EL (cell line): ENCODE measurements at places on chromosomes 6 and 20.

DNA sequence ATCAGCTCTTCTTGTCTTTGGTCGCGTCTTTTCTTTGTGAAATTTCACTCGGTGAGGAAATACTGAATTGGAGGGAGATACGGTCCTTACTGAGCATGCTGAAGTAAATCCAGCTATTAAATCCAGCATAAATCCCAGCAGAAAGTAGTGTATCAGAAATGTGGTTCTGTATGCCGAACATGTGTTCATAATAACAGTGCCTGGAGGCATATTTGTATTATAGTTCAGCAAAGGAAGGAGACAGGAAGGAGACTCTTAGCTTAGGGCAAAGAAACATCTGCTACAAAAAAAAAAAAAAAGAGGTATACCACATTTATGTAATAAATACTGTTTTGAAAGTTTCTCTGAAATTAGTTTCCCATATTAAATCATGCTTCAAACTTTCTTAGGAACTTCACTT, 211.8 kb downstream of the PLCB4 start:
- peak; percentile 60 for DNase-seq

GRCh38 chr20:57656821-57657534, 36.8 kb upstream of the ZBP1 start:
- DNase-seq: no peak

- DNase-seq: no peak
Observed at GRCh38 chr6:141526985-141527384, 605.7 kb upstream of the GJE1 start.

- no peak for DNase-seq
Observed at GRCh38 chr6:135030056-135030473, 24.6 kb downstream of the HBS1L start.

DNA sequence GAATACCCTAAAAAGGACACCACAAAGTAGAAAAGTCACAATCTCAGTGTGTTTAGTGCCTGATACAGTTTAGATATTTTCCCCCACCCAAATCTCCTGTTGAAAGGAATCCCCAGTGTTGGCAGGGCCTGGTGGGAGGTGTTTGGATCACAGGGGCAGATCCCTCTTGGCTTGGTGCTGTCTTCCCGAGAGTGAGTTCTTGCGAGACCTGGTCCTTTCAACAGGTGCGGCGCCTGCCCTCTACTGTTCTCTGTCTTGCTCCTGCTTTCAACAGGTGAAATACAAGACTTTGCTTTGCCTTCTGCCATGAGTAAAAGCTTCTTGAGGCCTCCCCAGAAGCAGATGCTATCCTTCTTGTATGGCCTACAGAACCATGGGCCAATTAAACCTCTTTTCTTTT, 534.3 kb upstream of the NRSN1 start:
- DNase-seq: no peak

DNA sequence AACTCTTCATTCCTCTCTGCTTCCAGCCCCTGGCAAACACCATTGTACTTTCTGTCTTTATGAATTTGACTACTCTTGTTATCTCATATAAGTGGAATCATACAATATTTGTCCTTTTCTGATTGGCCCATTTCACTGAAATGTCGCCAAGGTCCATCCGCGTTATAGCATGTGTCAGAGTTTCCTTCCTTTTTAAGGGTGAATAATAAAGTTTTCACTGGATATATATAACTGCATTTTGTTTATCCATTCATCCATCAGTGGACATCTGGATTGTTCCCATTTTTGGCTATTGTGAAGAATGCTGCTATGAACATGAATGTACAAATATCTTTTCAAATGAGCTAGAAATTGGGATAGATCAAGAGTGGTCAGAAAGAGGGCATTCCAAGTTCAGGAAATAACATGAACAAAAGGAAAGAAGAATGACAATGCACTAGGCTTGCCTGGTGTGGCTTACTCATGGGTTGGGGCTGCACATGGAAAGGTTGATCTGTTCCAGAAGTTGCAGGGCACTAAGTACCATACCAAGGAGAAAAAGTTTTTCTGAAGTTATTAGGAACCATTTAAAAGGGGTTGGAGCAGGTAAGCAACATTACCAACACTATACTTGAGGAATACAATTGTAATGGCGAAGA, 10.0 kb upstream of the L3MBTL3 start:
- DNase-seq: no peak

DNA sequence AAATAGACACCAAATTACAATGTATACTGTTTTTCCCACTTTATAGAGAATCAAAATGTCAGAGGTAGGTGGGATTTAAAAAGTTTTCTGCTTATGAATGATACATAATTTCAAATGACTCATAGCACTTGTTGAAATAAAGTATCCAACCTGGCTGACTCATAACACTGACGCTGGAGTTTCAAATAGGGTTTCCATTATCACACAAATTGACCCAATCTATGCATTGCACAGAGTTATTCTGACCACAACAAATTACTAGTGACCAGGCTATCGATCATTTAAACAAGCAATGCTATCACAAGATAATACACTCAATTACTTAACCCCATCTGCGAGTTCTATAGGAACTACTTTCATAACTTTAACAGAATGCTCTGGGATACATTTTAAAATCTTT, 31.9 kb upstream of the PRELID3B start:
- DNase-seq: peak; percentile 25

DNA sequence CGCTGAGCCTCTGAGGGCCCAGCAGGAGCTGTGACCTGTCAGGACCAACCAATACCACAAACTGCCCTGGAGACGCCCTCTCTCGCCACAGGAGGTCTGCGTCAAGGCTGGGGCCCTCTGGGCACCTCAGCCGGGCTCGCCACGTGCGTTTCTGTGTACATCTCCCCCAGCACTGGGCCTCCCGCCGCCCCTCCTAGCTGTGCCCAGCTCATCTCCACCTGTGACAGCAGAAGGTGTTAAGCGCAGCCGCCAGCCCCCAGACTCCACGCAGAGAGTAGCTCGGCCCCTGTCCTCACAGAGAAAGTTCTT, 91.4 kb downstream of the TAF4 start:
- no peak for DNase-seq

GRCh38 chr6:105272786-105273185, 93.0 kb upstream of the POPDC3 start:
- peak; percentile 15 for DNase-seq

DNA sequence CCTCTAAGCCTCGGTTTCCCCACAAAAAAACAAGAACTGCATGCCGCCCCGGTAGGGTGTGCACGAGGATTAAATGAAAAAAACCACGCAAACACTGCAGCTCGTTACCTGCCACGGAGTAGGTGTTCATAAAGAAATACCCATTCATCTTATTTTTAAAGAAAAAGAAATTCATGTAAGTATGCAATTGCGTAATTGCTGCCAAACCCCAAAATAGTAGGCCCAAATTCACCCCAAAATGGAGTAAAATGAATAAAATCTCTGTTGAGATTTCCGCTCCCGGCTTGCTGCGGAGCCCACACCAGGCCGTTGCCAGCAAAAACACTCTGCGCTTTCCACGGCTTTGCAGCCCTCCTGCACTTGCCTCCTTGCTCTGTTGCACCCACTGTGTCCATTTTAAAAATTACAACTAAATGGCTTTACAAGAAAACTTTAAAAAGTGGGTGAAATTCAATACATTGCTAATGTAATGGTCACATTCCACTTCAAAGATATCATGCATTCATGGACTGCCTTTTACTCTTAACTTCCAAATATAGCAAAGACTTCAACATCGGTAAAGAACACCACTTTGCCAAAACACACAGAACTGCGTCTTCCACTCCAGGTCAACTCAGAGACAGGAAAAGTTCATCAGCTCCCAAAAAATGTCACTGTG, 125.0 kb downstream of the ZMYND8 start:
- DNase-seq: peak; percentile 53

DNA sequence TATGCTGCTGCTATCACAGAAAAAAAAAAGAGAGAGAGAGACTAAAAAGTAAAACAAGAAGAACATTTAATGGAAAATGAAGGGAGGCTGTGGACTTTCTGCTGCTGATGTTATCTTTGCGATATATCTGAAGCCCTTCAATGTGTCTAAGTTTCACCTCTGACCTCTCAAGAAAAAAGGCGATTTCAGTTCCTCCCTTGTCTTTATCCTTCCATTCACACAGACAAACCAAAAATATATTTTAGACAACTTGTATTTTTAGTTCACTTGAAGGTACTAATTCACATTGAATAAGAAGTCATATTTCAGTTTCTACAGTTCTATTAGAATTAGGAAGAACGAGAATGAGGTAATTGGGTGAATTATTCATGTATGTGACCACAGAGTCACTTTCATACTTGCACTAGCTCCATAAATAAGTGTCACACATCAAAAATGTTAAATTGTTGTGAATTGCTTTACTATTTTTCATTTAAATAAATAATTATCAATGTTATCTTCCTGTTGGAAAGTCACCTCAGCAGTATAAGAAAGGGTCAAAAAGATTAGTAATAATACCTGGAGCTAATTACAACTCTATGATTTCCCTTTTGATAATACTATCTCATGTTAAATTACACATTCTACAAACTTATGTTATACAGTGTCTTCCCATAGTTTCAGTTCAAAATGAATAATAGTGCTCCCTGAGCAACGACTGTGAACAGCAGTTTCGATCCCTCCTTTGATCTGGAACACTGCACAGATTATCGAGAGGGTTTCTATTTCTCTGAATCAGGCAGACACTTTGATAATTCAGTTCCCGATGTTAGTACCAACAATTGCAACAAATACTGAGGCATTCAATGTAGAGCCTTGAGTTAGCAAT, 85.2 kb upstream of the PLCB4 start:
- no peak for DNase-seq

DNA sequence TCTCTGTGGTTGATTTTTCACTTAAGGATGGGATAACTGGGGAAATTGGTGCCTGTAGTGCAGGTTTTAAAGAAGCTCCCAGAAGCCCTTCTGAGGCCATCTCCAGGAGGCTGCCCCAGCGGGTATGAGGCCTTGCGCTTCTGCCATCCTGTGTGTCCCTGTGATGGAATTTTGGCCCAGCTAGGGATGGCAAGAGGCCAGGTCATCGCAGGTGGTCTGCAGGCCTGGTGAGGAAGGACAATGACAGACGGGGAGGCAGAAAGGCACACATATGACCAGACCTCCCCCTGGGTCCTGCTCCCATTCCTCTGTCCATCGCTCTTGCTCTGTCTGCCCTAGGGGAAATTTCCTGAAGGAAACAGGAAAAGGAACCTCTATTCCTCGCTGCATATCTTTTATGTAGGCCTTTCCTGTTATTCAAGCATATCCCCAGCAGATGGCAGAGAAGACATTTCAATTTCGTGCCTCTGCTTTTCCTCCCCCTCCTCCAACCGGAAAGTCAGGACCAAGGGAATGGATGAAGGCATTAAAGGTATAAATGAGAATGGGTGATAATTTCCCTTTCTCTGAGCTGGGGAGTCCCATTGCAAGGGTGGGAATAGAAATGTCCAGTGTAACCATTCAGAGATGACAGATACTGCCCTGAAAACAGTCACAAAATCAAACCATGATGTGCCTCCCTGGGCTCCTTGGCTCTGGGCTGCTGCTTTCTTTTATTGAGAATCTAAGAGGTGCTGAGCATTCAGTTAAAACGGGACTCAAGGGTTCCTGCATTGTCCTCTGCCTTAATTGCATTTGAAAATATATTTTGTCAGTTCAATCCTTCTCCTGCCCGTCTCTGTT, 17.6 kb upstream of the HLA-F start:
- DNase-seq: peak; percentile 62

GRCh38 chr20:45835825-45836224, 2.2 kb downstream of the SNX21 start:
- DNase-seq: peak; percentile 58

GRCh38 chr6:157728183-157728881, 94.7 kb upstream of the SNX9 start:
- no peak for DNase-seq

GRCh38 chr6:127100510-127101140, 17.8 kb upstream of the RSPO3 start:
- no peak for DNase-seq

GRCh38 chr6:25498505-25498904, 153.5 kb upstream of the SCGN start:
- no peak for DNase-seq

DNA sequence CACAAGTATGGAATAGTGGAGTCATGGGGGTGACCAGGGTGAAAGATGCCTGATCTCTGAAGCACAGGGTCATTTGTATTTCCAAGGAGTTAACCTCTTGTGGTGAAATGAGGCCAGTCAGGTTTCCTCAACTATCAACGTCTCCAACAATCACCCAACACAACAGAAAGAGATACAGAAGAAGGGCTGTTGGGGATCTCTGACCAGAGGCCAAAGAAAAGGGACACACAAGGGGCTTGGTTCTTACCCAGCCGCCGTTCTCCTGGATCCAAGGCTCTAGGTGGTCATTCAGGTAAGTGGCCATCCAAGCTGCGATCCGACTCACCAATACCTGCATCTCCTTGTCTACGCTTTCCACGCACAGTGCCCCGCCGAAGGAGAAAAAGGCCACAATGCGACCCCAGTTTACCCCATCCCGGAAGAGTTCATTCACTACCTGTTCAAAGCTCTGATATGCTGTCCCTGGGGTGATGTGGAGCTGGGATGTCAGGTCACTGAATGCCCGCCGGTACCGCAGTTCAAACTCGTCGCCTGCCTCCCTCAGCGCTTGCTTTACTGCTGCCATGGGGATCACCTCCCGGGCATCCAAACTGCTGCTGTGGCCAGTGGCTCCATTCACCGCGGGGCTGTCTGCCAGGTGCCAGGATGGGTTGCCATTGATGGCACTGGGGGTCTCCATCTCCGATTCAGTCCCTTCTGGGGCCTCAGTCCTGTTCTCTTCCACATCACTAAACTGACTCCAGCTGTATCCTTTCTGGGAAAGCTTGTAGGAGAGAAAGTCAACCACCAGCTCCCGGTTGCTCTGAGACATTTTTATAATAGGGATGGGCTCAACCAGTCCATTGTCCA, 1.0 kb downstream of the BCL2L1 start:
- DNase-seq: no peak

DNA sequence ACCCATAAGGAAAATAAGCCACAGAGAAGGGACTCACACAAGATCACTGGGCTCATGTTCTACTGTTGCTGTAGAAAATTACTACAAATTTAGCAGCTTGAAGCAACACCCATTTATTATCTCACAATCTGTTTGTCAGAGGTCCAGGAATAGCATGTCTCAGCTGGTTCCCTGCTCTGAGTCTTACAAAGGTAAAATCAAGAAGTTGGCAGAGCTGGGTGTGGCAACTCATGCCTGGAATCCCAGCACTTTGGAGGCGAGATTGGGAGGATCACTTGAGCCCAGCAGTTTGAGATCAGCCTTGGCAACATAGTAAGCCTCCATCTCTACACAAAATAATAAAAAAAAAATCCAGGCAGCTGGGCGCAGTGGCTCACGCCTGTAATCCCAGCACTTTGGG, 28.5 kb upstream of the ZNF831 start:
- no peak for DNase-seq

- DNase-seq: peak; percentile 20
Observed at GRCh38 chr20:34569598-34569997, 11.1 kb downstream of the MAP1LC3A start.

DNA sequence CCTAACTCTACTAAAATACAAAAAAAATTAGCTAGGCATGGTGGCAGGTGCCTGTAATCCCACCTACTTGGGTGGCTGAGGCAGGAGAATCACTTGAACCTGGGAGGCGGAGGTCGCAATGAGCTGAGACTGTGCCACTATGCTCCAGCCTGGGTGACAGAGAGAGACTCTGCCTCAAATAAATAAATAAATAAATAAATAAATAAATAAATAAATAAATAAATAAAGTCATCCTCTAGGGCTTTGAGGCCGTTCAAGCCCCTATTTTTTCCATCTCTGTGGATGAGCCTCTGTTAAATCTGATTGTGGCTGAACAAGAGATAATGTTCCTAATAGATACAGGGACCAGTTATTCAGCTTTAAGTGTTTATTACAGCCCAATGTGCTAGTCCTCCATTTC, 31.8 kb upstream of the FAM110A start:
- DNase-seq: no peak

- DNase-seq: no peak
Observed at GRCh38 chr6:169168706-169169105, 84.9 kb downstream of the THBS2 start.

- DNase-seq: peak; percentile 61
Observed at GRCh38 chr6:72784071-72784470, 162.2 kb downstream of the KCNQ5 start.
